Breast epithelium (tissue), 4 donors: ENCODE measurements at places on chromosomes 3 and 15. TPM values are rescaled to one million over a fixed set of nuclear protein-coding genes. Genes with fewer than 3 reads are reported as not detected.

The RARRES1 gene
- total RNA-seq, result 3.5 TPM

The C3orf22 gene
- total RNA-seq, result not detected

The BFSP2 gene
- total RNA-seq, result not detected

- no peak for DNase-seq
Observed at GRCh38 chr3:98733053-98733811, 29.9 kb upstream of the ST3GAL6 start.

DNA sequence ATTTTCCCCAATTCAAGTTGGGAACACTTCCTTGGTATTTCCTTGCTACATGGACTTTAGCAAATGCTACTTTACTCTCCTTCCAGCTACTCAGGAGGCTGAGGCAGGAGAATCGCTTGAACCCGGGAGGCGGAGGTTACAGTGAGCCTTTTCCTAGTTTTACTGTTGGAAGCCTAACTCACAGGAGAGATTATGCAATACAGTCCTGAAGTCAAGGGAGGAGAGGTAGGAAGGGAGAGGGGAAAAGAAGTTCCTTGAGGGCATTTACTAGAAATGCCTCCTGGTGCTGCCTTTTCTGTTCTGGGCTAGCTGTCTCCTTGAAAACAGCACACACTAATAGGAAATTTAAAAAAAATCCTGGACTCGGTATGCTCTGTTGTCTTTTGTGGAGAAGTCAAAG lies 6.2 kb downstream of the HHLA2 start:
- DNase-seq, result no peak

- no peak for DNase-seq
Observed at GRCh38 chr3:139309880-139310279, 33.9 kb upstream of the MRPS22 start.

- DNase-seq, result peak; percentile 63
Observed at GRCh38 chr3:124834723-124835718, 52.1 kb downstream of the ITGB5 start.
